ENCODE measurements at places on chromosomes 11 and 22.

DNA sequence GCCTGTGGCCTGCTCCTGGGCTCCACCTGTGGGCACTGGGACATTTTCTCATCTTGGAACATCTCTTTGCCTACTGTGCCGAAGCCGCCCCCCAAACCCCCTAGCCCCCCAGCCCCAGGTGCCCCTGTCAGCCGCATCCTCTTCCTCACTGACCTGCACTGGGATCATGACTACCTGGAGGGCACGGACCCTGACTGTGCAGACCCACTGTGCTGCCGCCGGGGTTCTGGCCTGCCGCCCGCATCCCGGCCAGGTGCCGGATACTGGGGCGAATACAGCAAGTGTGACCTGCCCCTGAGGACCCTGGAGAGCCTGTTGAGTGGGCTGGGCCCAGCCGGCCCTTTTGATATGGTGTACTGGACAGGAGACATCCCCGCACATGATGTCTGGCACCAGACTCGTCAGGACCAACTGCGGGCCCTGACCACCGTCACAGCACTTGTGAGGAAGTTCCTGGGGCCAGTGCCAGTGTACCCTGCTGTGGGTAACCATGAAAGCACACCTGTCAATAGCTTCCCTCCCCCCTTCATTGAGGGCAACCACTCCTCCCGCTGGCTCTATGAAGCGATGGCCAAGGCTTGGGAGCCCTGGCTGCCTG lies 1.4 kb downstream of the SMPD1 start:
- no peak for DNase-seq

DNA sequence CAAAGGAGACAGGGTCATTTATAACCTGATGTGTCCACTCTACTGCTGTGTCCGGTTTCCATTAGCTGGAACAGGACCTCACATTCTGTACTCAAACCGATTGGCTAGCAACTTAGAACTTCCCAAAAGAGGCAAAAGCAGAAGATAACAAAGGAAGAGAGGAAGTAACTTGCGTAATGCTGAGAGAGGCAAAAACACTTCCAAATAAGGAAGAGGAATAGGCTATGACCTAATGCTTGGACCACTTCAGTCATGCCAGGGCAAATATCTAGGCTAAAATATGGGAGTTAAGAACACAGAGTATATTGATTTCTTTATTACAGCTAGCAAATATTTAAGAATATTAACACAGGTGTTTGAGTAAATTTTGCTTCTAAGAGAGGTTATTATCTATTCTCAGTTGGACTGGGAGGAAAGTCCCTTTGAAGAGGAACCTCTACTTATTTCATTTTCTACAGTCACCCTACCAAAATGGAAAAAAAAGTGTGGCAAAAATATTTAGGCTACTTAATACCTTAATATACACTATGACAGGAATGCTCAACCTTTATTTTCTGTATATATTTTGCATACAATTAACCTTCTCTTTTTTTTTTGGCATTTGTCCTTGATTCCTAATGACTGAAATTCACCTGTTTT lies 499.8 kb upstream of the CHORDC1 start:
- no peak for DNase-seq

DNA sequence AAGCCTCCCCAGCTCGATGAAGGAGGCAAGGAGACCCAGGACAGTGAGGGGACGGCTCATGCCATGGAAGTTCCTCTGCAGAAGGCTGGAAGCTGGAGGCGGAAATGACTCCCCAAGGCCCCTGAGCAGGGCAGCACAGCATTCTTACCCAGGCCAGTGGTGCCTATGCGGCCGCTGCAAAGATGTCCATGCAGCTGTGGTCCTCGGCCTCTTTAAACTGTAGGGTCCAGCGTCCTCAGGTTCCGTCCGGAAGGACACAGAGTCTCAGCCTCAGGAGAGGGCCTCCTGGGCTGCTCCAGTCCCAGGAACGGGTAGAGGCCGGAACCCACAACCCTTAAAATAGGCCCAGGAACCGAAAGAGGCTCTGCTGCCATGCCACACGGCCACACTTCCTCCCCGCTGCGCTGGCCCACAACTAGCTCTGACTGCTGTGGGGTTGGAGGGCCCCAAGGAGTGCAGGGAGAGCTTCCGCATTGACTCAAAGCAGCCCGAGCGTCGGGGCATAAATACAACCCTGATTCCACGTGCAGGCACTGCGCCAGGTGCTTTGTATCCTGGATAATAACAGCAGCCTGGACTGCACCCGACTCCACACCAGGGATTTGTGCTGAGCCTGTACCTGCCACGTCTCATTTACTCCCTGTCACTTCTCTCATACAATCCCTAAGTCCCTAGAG lies 5.5 kb downstream of the KIAA0930 start:
- DNase-seq, result no peak

DNA sequence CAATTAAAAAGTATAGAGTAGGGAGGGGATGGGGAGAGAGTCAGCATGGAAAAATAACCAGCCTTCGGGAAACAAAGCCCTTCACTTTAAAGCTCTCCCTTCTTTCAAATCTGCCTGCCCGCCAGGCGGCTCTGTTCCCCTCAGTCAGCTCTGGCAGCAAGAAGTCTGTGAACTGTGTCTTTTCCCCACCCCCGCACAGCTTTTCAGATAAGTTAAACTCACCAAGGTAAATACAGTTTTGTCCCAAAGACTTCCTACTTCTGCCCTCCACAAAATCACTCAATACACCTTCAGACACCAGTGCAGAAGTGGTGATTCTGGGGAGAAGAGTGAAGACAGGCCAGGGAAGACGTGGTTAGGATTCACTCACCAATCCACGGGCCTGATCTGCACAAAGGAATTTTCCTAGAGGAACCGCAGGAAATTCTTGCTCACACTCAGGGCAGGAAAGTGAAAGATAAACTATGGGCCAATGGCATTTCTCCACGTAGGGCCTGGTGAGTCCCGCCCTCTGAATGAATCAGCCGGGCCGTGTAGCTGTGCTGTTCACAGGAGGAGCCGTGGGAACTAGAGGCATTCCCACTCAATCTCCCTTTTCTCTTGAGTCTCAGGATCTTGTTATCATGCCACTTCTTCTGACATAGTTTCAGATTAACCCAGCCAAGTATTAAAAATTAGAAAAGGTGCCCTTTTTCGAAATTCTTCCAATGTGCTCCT lies at the start of gene TRIM5:
Gene TRIM5 (minus strand): TSS at position 429 of the 717 bp plus-strand sequence. CDS start 4,897 bp downstream, outside the sequence.
- peak; percentile 61 for DNase-seq

- no peak for DNase-seq
Measured at GRCh38 chr11:59295435-59295834, 63.3 kb upstream of the OR5AN1 start.

DNA sequence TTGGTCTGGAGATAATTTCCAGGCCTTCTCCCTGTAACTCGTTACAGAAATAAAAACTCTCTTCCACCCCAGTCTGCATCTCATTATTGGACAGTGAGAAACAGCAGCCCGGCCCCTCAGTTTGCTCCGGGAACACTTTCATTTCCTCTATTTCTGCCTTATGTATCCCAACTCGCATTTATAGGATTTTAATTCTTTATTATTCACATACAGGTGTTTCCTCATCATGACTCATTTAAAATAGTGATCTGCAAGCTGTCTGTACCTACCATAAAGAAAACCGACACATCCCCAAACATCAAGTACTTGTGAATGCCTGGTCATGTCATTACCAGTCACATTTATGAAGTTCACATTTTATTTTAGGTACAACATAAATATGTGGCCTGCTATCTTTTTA lies 42.8 kb downstream of the PIWIL3 start:
- no peak for DNase-seq

DNA sequence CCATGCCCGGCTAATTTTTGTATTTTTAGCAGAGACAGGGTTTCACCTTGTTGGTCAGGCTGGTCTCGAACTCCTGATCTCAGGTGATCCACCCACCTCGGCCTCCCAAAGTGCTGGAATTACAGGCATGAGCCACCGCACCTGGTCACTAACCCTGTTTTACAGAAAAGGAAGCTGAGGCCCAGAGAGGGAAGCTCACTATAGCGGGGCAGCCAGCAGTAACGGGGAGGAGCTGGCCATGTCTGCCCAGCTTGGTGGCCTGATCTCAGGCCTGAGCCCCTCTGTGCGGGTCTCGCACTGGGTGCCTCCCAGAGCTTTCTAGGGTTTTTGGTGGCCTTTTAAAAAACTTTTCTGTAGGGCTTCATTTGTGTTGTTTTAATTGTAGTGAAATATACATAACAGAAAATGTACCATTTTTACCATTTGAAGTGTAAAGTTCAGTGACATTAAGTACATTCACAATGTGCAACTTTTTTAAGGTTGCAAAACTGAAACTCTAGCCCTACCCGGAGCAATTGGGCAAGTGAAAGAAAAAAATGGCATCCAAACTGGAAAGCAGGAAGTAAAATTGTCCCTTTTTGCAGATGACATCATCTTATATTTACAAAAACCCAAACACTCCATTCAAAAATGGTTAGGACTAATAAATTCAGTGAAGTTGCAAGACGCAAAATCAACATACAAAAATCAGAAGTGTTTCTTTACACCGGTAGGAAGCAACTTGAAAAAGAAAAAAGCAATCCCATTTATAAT lies 14.5 kb upstream of the CYTH4 start:
- no peak for DNase-seq

GRCh38 chr11:126939552-126939951 lies 61.0 kb downstream of the KIRREL3 start:
- DNase-seq, result no peak

- DNase-seq, result no peak
Measured at GRCh38 chr11:130872102-130872501, 44.2 kb downstream of the SNX19 start.

GRCh38 chr11:489610-490185 lies 17.3 kb downstream of the RNH1 start:
- no peak for DNase-seq

DNA sequence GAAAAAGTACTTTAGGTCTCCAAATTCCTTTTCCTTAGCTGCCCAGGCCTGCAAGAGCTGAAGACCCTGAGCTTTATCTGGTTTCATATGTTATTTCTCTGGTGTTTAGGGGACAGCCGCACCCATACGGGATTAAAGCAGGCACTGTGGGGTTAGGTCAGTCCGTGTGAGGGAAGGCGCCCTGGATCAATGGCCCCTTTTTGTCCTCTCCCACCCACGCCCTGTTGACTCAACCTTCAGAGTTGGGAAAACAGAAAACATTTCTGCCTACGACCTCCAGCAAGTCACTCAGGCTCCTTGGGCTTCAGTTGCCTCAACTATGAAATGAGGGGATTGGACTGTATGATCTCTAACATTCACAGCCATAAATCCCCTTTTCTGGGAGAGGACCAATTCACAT lies 55.2 kb upstream of the BARX2 start:
- no peak for DNase-seq

GRCh38 chr11:1522081-1522424 lies 35.5 kb upstream of the MOB2 start:
- no peak for DNase-seq

GRCh38 chr11:58739725-58740430 lies 8.1 kb upstream of the GLYAT start:
- DNase-seq, result no peak

- no peak for DNase-seq
Measured at GRCh38 chr22:31106731-31107177, 614 bp downstream of the SELENOM start.

- no peak for DNase-seq
Measured at GRCh38 chr22:19707347-19708290, 6.7 kb upstream of the SEPTIN5 start.

GRCh38 chr11:131121426-131122333 lies 205.4 kb upstream of the SNX19 start:
- no peak for DNase-seq

- DNase-seq, result no peak
Measured at GRCh38 chr11:111602865-111603610, 789 bp downstream of the SIK2 start.

DNA sequence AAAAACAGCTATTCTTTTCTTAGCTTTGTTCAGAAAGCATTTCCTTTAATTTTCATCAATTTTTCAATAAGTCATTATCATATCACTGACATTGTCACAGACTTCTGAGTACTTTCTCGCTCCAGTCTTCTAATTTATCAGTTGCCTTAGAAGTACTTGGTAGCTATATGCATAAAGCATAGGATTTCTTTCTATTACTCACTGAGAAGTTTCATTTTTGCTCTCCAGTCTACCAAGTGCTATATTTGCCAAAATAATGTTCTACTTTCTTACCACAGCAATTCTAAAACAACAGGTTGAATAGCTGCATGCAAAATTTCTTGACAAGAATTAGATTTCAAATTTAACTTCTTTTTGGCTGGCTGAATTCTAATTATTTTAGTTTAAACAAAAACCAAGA lies 116.3 kb downstream of the STK33 start:
- no peak for DNase-seq

DNA sequence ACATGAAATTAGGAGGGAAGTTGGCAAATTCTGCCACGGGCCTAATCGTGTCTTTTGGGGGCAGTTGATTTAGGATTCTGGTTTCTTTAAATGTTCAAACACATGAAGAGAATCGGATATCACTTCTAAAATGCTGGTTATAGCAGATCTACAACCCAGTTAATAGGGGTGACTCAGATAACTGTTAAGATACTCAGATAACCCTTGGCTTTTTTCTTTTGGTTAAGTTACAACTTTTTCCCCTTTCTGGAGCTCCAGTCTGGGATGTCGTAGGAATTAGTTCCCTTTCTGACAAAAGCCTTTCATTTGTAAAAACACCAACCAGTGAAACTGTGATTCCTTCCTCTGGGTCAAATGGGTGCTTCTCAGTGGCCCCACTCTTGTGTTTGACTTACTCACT lies 976 bp downstream of the DEPDC7 start:
- DNase-seq, result no peak

DNA sequence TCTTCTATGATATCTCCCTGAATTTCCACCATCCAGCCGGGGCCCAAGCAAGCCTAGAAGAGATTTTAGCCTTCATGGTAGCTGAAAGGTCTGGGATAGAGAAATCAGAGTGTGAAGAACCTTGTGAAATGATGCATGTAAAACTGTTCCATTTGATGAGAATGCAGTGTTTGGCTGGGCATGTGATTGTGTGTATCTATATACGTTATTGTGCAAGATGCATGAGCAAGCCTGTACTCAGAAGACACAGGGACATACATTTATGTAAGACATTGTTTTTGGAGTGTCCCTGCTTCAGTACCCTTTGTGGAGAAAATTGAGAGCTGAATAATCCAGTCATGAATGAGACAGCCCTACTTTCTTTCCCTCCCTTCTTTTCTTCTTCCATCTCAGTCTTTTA lies 15.2 kb upstream of the OR52K2 start:
- no peak for DNase-seq

DNA sequence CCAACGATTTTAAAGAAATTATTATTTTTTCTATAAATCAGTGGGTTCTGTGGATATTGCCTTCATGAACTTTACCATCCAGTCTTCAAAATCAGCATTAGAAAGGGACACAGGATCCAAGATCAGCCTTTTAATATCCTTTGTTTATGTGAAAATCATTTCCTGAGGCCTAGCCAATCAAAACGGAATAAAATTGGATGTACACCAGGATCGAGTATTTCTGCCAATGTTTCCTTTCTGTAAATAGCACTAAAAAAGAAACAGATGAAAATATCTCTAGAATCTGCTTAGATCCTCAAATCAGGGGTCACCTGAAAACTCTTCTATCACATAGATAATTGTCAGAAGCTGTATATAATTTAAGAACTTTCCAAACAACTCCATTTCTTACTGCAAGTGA lies 1598.5 kb downstream of the LRRC4C start:
- DNase-seq, result no peak

- no peak for DNase-seq
Measured at GRCh38 chr22:43798492-43798891, 13.6 kb downstream of the EFCAB6 start.

All from activated T-cell treated with anti-CD3 and anti-CD28 coated beads for 1 hour (primary cell).